Neural crest cell (in vitro differentiated cells): ENCODE measurements at places on chromosomes 5 and 9. TPM values are rescaled to one million over a fixed set of nuclear protein-coding genes. Genes with fewer than 3 reads are reported as not detected.

GRCh38 chr9:25284365-25284764 is 393.9 kb downstream of the TUSC1 start:
- no peak for DNase-seq

GRCh38 chr5:5278201-5278814 is 138.2 kb downstream of the ADAMTS16 start:
- DNase-seq, result no peak

The PCDHA13 gene
- 1.2 and 1.3 TPM in 2 replicates for total RNA-seq

The IRF1 gene
- total RNA-seq, result 4.5 and 4.7 TPM in 2 replicates

DNA sequence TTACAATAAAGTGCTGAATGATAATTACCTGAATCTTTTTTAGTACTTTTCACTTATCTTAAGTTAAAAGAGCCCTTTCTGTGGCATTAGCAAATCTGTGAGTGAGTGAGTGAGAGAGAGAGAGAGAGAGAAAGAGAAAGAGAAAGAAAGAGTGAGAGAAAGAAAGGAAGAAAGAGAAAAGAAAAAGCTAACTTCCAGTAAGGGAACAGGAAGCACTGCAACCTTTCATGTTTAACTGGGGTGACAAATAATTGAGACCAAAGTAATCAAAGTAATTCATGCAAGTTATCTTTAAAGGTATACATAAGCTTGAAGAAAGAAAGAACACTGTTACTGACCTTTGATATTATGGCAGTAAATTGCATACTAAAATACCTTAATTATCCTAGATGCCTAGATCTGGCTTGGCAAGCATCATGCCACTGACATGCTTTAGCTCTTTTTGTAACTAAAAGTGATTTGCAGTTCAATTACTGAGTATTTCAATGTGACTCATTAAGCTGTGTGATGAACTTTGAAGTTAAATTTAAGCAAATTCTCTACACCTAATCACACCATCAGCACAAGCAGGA is 21.7 kb downstream of the FEM1C start:
- no peak for DNase-seq

The CBY3 gene
- not detected in 2 replicates for total RNA-seq

GRCh38 chr5:44779167-44779566 is 29.6 kb upstream of the MRPS30 start:
- no peak for DNase-seq

- no peak for DNase-seq
These were observed 175.6 kb downstream of the GABBR2 start for GRCh38 chr9:98533132-98533531.

DNA sequence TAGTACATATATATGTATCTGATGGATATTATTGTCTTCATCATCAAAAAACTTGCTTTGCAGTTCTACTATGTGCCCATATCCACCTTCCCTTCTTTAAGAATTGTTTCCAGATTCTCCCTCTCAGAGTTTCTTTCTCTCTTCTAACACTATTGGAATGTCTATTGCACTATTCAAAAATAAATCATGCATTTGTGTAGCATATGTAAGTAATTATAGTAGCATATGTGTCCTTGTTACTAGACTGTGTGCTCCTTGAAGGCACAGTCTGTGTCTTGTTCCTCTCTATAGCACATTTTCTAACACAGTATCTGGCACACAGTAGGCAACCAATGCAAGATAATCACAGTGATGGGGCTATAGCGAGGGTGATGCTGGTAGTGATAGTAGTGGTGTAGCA is 43.4 kb upstream of the TRIM32 start:
- DNase-seq, result no peak

GRCh38 chr9:111832449-111832848 is 37.7 kb upstream of the SHOC1 start:
- DNase-seq, result no peak

The ICE1 gene
- total RNA-seq, result 35.1 and 37.9 TPM in 2 replicates

GRCh38 chr9:86557063-86557766 is 203.0 kb upstream of the TUT7 start:
- DNase-seq, result no peak

The SHISAL2B gene
- total RNA-seq, result 0.55 and 0.93 TPM in 2 replicates

The GFI1B gene
- not detected in 2 replicates for total RNA-seq

The NTRK2 gene
- total RNA-seq, result 20.1 and 20.6 TPM in 2 replicates

- no peak for DNase-seq
These were observed 9.0 kb upstream of the AK1 start for GRCh38 chr9:127886401-127886972.

- DNase-seq, result no peak
These were observed 255.6 kb downstream of the NR3C1 start for GRCh38 chr5:143147902-143148301.
